H9 (cell line): ENCODE measurements at places on chromosomes 7 and 10. TPM values are rescaled to one million over a fixed set of nuclear protein-coding genes. Genes with fewer than 3 reads are reported as not detected.

The OGDHL gene
- total RNA-seq, result 21.9 and 22.6 TPM in 2 replicates

The COL13A1 gene
- 3.1 and 3.6 TPM in 2 replicates for total RNA-seq

The CALCR gene
- total RNA-seq, result 0.44 and 0.52 TPM in 2 replicates

DNA sequence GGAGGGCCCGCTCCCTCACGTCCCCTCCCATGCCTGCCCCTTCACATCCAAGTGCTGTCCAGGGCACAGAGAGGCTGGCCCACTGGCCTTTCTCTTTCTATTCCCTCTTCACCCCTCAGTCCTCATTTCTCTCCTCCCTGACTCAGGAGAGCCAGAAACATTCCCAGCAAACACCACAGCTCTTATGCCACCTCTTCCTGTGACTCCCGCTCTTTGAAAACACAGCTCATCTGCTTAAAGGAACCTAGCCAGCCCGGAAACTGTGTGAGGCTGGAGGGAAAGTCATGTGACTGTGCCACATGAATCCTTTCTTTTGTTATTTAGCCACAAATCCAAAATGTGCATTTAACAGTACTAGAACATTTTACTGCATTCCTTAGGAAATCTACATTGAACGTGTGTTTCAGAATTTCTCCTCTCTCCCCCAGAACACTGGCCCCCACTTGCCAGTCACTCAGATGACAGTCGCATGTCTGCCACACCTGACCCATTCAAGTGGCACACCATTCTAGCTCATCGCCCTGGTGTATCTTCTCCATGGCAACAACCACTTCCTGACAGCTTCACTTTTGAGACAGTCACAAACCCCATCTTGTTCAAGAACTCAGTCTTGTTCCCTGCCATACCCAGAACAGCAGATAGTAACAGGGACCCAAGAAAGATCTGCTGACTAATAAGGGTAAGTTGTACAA is 42.8 kb downstream of the GRB10 start:
- no peak for DNase-seq

- no peak for DNase-seq
Measured at GRCh38 chr10:103947799-103948516, 19.0 kb upstream of the SLK start.

DNA sequence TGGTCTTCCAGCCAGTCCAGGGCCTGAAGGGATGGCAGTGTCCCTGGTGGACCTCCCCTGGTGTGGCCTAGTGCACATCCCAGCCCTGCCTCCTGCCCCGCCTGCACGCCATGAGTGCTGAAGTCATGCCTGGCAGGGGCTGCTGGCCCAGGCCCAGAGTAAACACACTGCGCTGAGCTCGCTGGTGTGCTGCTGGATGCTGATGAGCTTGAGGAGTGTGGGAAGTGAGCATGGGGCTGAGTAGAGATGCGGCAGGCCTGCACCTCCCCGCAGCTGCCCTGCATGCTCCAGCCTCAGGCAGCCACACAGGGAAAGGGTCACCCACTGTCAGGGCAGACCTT is 43.2 kb downstream of the HTRA1 start:
- no peak for DNase-seq

GRCh38 chr7:7821517-7821916 is 103.1 kb upstream of the RPA3 start:
- no peak for DNase-seq

DNA sequence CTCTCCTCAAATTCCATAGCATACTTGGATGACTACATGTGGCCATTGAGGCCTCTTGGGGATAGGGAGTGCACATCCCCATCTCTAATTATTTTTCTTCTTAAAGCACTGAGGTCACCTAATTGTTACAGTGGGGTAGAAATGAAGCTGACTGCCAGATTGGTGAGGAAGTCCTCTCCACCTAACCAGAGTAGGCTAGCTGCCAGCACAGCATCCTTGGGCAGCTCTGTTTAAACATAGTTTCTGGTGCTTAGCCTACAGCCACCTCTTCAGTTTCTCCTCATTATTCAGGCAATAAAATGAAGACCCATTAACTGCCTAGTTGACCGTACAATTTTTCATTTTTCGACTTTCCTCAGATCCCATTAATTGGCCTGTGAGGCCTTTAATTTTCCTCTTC is 104.6 kb downstream of the MLLT10 start:
- no peak for DNase-seq

- DNase-seq, result no peak
Measured at GRCh38 chr10:31977440-31978155, 49.0 kb upstream of the ARHGAP12 start.

GRCh38 chr7:105896407-105896911 is 20.1 kb upstream of the ATXN7L1 start:
- DNase-seq, result no peak

GRCh38 chr10:17814973-17815372 is 5.8 kb downstream of the MRC1 start:
- DNase-seq, result no peak
